ENCODE measurements at places on chromosomes 5 and 9.
A peak's percentile ranks its signal among the peaks of the same experiment; 100 is the strongest.

GRCh38 chr5:39891376-39891775 lies 466.6 kb upstream of the DAB2 start:
- no peak for DNase-seq

DNA sequence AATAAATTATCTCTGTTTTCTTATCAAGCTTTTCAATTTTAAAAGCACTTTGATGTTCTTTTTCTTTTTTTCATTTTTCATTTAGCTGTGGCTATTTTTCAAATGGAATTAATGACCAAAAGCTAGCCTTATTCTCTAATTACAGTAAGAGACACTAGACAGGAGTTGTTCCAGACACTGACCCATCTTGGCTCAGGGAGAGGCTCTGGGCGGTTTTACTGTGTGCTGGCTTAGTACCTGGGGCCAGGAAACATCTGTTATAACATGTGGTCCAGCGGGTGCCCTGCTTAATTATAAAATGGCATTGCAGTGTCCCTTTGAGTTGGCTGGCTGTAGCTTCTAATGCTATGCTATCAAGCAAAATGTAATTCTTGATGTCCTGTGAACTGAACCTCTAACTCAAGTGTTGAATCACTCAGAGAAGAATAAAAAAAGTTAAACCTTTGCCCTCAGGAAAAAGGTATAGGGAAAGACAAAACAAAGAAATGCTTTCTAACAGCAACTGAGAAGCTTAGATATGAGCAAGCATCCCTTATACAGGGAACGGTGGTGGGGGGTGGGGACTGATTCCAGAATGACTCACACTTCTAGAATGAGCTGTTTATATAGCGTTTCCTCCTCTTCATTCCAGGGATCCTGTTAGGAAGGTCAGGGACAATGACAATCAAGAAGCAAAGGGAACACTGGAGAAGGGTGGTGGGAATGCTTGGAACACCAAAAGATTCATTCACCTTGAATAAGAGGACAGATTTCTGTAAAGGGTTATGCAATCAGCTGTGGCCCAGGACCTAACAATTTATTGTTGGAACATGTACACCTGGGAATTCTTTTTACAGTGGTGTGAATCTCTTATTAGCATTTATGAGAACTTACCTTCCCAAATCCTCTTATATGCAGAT lies 58.7 kb upstream of the NFIB start:
- no peak for DNase-seq

- peak; percentile 90 for DNase-seq
These were observed 101.7 kb downstream of the GDNF start for GRCh38 chr5:37738057-37738691.

DNA sequence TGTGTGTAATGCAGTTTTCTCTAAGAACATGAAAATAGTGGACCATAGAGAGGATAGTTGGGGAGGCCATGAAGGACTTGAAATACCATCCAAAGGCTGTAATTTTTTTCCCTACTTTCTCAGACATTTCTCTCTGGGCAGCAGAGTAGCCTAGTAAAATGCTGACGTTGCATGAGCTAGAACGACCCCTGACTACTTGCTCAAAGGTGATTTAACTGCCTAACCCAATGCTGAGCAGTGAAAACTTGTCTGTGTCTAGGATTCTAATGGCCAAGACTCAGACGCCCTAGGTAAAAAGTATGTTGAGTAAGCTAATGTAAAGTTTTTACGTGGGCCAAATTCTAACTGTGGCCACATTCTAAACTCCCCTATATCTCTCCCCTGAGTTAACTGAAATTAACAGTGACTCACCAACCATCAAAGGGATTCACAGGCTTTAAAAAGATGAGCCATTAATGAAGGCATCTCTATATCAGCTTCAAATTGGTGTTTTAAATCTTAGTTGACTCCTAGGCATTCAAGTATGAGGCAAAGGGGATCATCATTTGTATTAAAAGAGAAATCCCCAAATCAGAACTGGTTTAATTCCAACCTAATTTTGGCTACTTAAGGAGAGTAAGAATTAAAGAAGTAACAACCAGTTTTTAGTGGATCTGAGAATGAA lies 121.0 kb upstream of the GAS1 start:
- no peak for DNase-seq

GRCh38 chr5:172616730-172617129 lies 24.3 kb upstream of the NEURL1B start:
- no peak for DNase-seq

GRCh38 chr5:144048259-144048856 lies 122.1 kb downstream of the YIPF5 start:
- DNase-seq, result no peak

DNA sequence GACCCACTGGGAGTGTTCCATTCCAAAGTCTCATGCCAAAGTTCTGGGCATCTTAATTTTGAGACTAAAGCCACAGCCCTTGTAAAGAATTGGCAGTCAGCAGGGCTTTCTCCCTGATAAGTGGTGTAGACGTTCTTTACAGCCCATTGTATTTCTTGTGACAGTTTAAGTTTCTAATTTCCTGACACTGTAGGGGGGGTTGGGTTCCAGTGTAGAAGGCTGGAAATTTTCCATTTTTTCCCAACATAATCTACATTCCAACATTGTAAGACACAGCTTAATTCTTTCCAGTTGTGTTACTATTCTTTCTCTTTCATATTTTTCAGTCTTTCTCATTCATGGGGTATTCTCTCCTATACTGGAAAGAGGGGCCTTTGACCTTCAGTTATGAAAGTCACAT lies 121.1 kb downstream of the FBXL7 start:
- no peak for DNase-seq

DNA sequence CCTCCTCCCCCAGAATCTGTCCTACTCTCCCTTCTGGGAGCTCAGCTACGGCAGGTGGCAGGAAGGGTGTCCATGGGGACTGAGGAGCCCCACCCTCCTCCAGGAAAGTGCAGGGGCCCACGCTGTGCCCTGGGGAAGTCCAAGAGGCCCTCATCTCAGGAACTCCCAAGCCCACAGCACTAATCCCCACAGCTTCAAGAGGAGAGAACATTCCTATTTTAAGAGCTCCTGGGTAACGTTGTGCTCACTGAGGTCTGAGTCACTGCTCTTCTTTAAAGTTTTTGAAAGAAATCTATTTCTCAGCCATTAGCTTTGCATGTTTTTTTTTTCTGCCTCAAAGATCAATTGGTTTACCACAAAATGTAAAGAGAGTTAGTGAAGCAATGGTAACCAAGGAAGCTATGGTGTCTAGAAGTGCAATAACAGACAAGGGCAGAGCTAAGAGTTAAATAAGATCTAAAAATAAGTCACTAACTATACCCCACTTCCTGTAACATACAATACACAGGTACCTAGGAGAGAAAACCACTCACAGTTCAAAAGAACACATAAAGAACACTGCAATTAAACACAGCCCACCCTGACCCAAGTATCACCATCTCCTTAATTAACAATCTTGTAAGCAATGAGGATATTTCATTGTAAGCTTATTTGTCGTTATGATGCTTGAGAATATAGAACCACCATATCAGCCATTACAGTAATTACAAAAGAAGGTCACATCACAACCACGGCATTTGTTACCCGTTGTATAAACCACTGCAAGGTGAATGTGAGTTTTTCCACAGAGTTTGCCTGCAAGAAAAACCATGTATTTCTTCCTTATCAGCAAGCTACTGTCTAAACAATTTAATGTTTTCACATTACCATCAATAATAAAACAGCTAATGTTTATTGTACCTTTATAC lies 382.3 kb upstream of the SLC30A5 start:
- no peak for DNase-seq

- DNase-seq, result no peak
These were observed 128.7 kb downstream of the GAS1 start for GRCh38 chr9:86818636-86819035.

DNA sequence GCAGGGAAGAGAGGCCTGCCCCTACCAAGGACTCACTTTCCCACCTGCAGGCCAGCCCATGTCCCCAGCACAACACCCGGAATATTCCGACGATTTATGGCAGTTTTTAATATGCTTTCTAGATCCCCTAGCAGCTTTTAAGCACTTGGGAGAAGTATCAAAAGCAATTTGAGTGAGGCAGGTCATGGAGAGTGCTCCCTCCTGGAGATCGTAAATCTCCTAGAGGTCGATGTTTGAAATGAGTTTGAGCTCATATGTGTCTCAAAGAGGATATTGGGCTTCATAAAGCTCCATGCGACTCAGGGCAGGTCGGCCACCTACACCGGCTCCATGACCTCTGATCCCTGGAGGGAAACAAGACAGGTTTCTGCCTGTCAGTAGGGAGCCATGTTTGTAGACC lies 27.3 kb downstream of the CFAP90 start:
- no peak for DNase-seq

DNA sequence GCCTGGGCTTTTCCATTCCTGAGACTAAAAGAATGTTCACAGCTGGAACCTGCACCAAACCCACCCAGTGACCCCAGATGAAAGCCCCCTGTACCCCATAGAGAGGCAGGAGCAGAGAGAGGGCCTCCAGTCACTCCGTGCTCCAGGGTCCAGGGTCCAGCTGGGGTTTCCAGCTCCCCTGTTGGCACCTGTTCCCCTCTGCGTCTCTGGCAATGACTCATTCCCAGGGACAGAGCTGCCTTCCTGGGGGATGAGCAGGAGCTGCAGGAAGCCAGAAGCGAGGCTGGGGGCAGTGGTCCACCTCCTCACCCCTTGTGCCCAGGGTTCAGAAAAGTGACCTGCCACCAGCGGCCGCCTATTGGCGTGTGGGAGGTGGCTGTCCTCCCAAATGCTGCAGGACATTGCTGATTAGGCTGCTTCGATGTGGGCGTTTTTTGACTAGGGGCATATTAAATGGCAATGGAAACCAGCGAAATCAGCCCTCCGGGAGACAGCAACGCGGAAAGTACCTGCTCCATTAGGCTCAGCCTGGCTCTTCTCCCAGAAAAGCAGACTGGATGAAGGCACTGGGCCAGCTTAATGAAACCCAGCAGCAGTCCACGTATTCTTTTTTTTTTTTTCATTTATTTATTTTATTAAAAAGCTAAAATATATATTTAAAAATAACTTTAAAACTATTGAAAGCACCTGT lies 97.4 kb downstream of the DAP start:
- no peak for DNase-seq

Measured in activated CD4-positive, alpha-beta T cell treated with anti-CD3 and anti-CD28 coated beads, Interleukin-2, amount 50 U/mL, for 16 hours (primary cell).